ENCODE measurements at places on chromosomes 5 and 9.

- DNase-seq, result no peak
Measured at GRCh38 chr5:128118214-128118613, 34.6 kb downstream of the SLC12A2 start.

- DNase-seq, result no peak
Measured at GRCh38 chr5:148913985-148914431, 87.6 kb downstream of the ADRB2 start.

DNA sequence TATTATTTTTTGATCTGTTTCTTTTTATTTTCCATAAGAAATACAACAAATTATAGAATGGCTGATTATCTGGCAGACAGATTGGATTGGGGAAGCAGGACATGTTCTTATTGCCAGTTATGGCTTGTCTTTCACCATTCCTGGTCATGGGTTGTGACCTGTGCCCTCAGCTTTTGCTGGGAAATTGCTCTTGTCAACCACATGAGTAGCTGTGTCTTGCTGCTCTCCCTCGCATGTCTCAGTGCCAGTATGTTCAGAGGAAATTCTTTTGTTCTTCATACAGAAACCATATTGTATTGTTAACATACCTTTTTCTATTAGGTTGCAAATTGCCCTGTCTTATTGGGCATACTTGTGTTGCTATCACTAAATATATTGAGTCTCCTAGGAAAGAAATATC lies 344.1 kb downstream of the OSTF1 start:
- DNase-seq, result no peak

GRCh38 chr5:180180421-180180820 lies 28.6 kb downstream of the RASGEF1C start:
- DNase-seq, result no peak

- DNase-seq, result no peak
Measured at GRCh38 chr5:120841830-120842229, 377.7 kb downstream of the PRR16 start.

- DNase-seq, result no peak
Measured at GRCh38 chr5:154945695-154946301, 4.9 kb downstream of the MRPL22 start.

DNA sequence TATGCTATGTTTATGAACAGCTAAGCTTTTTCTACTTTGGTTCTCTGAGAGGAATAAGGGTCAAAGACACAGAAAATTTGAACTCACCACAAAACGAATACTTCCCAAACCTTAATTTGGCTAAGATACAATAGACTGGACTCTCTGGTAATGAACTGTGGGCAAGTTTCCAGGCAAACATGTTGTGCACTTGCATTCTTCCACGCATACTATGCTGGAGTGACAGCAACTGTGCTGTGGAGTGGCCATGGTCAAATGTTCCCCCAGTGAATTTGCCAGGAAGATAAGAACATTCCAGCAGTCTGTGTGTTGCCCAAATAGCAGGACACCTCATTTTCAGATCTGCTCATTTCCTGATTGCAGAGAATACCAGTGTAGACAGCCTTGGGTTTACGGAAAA lies 275.3 kb upstream of the IL12B start:
- no peak for DNase-seq

DNA sequence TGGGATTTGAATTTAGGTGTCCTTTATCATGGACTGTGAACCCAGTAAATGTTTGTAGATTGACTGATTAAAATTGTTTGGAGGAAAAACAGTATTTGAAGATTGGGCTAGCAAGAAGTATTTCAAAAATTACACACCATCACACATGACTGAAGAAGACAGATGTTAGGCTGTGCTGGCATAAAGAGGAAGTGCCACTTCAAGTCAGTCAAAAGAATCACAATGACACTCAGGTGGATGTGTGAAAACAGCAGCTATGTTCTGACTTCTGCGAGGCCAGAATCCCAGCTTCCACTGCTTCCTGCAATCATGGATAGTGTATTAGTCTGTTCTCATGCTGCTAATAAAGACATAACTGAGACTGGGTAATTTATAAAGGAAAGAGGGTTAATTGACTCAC lies 393.3 kb downstream of the DMRT2 start:
- DNase-seq, result no peak

- no peak for DNase-seq
Measured at GRCh38 chr5:155728146-155728856, 598.7 kb upstream of the SGCD start.

GRCh38 chr9:88766778-88767503 lies 224.3 kb upstream of the S1PR3 start:
- no peak for DNase-seq

GRCh38 chr9:14485366-14485765 lies 171.4 kb upstream of the NFIB start:
- DNase-seq, result no peak

- no peak for DNase-seq
Measured at GRCh38 chr9:131420980-131421624, 27.2 kb downstream of the PRRC2B start.

GRCh38 chr5:81077105-81077504 lies 116.9 kb downstream of the RASGRF2 start:
- DNase-seq, result no peak
